ENCODE measurements at places on chromosomes 16 and 17.

GRCh38 chr17:72466199-72466598 lies 345.4 kb downstream of the SOX9 start:
- DNase-seq = no peak

DNA sequence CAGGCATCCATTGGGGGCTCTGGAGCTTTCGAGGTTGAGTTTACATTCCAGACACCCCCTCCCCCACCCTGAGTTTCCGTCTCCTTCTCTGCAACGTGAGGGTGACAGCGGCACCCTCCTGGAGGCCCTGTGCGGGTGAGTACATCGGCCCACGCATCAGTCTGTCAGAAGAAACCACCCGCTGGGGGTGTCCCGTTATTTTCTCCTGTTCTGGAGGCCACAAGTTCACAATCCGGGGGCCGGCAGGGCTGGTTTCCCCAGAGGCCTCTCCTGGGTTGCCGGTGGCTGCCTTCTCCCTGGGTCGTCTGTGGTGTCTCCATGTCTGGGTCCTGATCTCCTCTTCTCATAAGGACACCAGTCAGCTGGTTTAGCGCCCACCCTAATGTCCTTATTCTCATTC lies 35.7 kb downstream of the GSE1 start:
- no peak for DNase-seq

GRCh38 chr16:85927959-85928358 lies 29.0 kb downstream of the IRF8 start:
- DNase-seq = no peak

GRCh38 chr16:76511203-76511602 lies 234.0 kb downstream of the CNTNAP4 start:
- no peak for DNase-seq

- no peak for DNase-seq
Observed at GRCh38 chr16:50021544-50021943, 3.5 kb upstream of the CNEP1R1 start.

GRCh38 chr17:7809086-7809790 lies 24.8 kb upstream of the KDM6B start:
- DNase-seq = no peak

- DNase-seq = no peak
Observed at GRCh38 chr17:73423806-73424205, 112.0 kb upstream of the CDC42EP4 start.

DNA sequence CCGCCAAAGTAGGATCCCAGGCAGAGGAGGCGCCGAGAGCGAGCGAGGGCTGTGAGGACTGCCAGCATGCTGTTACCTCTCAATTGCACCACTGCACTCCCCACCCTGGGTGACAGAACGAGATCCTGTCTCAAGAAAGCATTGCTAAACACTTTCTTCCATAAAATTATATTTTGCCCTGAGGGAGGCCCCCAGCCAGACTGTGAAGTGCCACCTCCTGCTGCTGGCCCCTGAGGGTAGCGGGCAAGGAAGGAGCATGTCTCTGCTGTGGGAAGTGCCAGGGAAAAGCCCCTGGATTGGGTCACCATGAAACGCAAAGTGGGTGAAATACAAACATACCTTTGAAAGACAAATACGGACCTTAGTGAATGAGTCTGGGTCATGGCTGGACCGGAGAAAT lies 78.0 kb upstream of the AMZ2 start:
- no peak for DNase-seq

DNA sequence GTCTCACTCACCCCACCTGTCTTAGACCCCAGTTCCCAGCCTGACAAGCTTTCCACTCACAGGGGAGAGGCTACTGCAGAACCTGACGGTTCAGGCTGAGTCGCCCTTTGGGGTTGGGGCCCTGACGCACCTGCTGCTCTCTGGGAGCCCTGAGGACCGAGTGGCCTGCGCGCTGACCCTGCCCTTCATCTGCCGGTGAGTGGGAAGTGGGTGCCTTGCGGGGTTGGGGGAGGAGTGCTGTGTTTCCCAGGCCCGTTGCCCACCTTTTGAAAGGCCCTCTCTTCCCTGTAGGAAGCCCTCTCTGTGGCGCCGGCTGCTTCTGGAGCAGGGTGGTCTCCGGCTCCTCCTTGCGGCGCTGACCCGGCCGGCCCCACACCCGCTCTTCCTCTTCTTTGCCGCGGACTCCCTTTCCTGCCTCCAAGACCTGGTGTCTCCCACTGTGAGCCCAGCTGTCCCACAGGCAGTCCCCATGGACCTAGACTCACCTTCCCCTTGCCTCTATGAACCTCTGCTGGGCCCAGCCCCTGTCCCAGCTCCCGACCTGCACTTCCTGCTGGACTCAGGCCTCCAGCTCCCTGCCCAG lies 6.1 kb upstream of the TGFB1I1 start:
- no peak for DNase-seq

GRCh38 chr17:13728781-13729180 lies 127.1 kb upstream of the HS3ST3A1 start:
- no peak for DNase-seq

DNA sequence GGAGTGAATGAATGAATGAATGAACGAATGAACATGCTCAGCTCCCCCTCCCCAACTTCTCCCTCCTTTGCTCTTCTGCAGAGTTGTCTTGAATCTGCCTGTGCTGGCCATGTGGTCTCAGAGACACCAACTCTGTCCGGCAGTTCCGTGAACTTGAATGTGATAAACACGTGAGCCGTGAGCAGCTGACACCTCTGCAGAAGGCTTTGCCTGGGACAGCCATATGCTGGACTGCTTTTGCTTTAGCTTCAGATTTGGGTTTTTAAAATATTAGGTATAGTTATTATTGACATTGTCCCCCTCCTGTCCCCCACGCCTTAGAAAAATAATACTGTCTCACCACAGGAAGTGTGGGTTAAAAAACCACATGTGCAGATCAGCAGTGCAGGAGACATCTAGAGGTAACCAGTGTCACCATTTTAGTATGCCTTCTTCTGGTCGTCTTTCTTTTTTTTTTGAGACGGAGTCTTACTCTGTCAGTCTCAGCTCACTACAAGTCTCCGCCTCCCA lies 83.8 kb downstream of the ABCC1 start:
- no peak for DNase-seq

DNA sequence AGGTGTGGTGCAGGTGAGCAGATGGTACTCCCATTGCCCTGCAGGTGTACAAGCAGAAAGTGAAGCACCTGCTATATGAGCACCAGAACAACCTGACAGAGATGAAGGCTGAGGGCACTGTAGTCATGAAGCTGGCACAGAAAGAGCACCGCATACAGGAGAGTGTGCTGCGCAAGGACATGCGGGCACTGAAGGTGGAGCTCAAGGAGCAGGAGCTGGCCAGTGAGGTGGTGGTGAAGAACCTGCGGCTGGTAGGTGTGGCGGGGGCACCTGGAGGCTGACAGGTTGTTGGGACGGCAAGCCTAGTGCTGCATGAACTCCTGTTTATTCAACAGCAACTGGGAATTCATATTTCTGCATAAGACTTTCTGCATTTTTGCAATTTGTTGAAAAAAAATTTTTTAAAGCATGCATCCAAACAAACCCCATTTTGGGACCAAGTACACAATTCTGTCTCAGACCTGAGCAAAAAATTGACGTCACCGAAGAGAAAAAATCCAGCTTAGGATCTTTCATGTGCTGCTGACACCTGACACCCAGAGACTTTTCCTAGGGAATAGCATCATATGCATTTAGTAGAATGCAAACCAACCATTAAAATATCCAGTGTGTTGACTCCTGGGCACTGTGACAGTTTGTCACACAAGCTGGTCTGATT lies 13.5 kb upstream of the DBNDD1 start:
- DNase-seq = no peak

DNA sequence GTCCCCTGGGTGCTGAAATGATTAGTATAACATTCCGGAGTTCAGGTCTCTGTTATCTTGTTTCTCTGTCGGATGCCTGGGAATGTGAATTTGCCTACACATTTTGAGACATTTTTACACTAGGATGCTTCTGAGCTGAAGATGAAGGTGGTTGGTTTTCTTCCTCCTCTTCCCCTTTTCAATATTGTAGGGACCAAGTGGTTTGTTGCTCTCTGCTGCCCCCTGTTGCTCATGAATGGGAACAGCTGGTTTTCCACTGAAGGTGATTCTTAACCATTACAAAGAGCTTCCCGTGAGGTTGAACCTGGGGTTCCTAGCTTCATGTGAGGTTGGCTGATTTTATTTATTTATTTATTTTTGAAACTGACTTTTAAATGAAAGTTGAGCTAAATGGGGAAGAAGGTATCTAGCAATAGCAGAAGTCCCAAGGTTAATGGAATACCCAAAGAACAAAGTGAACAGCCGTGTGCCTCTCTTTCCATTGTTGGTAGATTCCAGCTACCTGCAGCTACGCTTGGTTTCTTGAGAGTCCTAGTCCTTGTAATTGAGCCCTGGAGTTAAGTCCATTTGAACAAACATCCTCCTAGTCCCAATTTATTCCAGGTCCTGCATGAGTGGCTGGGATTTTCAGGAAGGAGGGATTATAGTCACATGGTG lies 983.9 kb upstream of the EEF2KMT start:
- DNase-seq = no peak

DNA sequence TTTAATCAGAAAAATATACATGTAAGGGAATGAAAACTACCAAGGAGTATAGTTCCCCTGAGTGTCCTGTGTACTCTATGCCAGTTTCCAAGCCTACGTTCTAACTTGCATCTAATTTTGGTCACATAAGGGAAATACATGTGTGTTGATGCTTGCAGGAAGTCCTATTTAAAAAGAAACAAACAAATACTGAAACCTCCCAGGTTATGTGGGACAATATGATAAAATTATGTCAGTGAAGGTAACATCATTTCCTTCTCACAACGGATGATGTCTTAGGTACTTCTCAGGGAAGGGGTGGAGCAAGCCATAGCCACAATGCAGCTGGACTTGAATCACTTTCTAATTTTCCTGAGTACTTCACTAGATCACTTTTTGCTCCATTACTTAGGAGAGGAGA lies 115.9 kb downstream of the ZFHX3 start:
- DNase-seq = no peak

DNA sequence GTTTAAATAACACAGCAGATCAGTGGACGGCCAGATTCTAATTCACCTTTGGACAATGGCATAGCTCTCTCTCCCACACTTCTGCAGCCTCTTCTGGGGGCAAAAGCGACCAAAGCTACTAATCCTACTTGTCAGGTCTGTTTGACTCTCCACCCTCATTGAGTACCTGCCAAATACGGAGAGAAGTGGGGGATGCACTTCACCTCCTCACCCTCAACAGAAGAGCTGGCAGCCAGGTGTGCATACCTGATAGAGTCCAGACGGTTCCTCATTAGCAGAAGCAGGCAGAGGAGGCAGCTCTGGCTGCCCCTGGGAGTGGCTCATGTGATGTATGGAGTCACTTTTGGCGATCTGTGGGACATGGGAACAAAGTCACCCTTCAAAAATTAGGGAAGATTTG lies 4.9 kb downstream of the DNAH3 start:
- no peak for DNase-seq

GRCh38 chr17:6868582-6868981 lies 37.1 kb upstream of the TEKT1 start:
- no peak for DNase-seq

- DNase-seq = no peak
Observed at GRCh38 chr16:88306411-88306810, 76.3 kb upstream of the ZNF469 start.

- no peak for DNase-seq
Observed at GRCh38 chr17:27600471-27600870, 30.5 kb upstream of the LGALS9 start.

DNA sequence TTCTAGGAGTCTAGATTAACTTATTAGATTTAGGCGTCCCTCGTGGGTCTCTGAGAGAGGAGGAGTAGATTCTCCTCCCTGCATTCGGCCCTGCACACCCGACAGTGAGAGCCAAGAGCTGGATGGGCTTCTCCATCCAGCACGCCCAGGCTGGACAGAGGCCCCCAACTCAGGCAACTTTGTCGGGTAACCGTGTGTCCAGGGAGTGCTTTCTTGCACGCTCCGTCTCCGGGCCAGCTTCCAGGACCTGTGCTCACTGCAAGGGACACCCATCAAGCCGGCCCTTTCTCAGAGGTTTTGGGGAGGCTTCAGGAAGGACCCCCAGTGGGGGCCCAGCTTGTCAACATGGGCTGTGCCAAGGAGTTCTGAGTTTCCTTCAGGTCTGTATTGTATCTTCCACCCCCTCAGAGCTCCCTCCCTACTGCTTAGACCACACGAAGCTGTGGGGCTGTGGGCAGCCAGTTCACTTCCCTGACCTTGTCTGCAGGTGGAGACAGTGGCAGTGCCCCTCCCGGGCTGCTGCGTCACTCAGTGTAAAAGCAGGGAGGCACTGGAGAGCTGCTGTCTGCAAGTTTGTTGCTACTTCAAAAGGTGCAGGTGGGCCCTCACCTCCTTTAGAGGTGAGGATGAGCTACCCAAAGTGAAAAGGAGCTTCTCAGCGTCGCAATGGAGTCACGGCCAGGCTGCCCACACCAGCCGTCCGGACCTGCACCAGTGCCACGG lies 24.0 kb upstream of the C16orf78 start:
- no peak for DNase-seq

GRCh38 chr17:19019041-19019941 lies 14.7 kb upstream of the FAM83G start:
- no peak for DNase-seq

DNA sequence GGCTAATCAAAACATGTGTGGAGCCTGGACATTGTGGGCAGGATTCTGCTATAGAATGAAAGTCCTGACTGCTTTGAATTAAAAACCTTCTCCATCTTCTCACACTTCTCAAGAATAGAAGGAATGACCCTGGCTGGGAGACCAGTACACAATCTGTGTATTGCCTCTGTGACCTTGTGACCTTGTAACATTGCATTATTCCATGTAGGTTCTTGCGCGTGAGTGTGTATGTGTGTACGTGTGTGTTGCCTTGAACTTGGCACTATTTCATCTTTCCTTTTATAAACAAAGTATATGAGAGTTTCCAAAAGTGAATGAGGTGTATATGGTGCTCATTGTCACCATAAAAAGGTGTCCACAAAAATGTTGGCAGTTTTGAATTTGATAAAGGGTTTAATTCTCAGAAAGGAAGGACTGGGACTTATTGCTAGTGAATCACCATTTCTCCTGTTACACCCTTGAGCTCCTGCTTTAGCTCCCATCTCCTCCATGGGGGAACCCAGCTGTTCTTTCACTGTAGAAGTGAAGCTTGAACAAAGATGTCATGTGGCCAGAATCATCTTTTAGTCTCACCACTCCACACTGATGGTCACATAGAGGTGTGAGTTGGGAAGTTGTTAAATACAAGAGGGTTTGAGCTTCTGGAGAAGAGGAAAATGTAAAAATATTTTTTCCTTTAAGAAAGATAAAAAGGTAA lies 244.9 kb downstream of the FTO start:
- DNase-seq = no peak

DNA sequence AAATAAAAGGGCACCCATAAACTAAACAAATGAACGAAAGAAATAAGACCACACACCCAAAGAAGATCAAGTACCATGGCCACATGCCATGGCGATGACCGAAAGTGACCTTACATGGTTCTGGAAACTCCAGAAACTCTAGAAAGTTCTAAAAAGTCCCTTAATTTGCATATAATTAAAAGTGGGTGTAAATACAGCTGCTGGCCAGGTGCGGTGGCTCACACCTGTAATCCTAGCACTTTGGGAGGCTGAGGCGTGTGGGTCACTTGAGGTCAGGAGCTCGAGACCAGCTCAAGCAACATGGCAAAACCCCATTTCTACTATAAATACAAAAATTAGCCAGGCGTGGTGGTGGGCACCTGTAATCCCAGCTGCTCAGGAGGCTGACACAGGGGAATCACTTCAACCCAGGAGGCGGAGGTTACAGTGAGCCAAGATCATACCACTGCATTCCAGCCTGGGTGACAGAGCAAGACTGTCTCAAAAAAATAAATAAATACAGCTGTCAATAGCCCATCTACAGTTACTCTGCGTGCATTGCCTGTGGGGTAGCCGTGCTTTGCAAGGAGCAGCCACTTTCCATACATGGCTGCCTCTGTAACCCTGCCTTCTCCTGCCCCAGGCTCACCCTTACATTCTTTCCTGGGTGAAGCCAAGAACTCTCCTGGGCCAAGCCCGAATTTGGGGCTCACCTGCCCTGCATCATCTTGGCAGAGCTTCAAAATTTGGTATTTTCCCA lies 7.2 kb upstream of the ZNF778 start:
- DNase-seq = no peak
